ENCODE measurements at places on chromosomes 2 and 18. TPM values are rescaled to one million over a fixed set of nuclear protein-coding genes. Genes with fewer than 3 reads are reported as not detected.

Gene CD28
- not detected for total RNA-seq

Gene CTNNA2
- total RNA-seq = not detected

Gene STPG4
- total RNA-seq = 0.31 TPM

Gene CHST10
- total RNA-seq = 7.2 TPM

Gene ALPI
- not detected for total RNA-seq
